ENCODE measurements at places on chromosomes 11 and 22. TPM values are rescaled to one million over a fixed set of nuclear protein-coding genes. Genes with fewer than 3 reads are reported as not detected.

The RASSF10 gene
- total RNA-seq = 2.1 TPM

The MS4A6E gene
- total RNA-seq = not detected

The ART1 gene
- not detected for total RNA-seq

The RASGRP2 gene
- 1.5 TPM for total RNA-seq

The VWCE gene
- 0.56 TPM for total RNA-seq

The IRAG1 gene
- 0.06 TPM for total RNA-seq

The TMEM45B gene
- total RNA-seq = not detected

The UBQLNL gene
- not detected for total RNA-seq

The MMP7 gene
- 22.1 TPM for total RNA-seq

The TCIRG1 gene
- total RNA-seq = 164 TPM

All from A549 treated with Mapracorat at 1 μM for 4 hours (cell line).